ENCODE measurements at places on chromosomes 4 and X.

GRCh38 chrX:20347481-20347880 is 80.8 kb upstream of the RPS6KA3 start:
- no peak for ATAC-seq

DNA sequence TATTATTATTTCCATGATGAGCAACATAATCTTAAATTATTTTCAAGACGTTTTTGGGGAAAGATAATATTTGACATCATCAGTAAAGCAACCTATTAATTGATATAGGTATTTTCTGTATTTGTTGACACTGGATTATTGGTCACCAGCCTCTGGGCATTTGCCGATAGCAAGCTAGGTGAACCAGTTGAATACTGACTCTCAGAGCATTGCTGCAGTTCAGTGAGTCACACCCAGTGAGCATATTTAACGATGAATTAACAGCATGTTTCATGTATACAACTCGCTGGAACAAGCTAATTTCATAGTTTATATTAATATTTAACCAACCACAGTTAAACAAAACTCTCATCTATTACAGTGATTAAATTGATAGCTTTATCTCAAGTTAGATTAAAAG is 1006.0 kb upstream of the DIAPH2 start:
- ATAC-seq, result peak; percentile 74

GRCh38 chrX:2351999-2352995 is 148.5 kb downstream of the DHRSX start:
- ATAC-seq, result no peak

DNA sequence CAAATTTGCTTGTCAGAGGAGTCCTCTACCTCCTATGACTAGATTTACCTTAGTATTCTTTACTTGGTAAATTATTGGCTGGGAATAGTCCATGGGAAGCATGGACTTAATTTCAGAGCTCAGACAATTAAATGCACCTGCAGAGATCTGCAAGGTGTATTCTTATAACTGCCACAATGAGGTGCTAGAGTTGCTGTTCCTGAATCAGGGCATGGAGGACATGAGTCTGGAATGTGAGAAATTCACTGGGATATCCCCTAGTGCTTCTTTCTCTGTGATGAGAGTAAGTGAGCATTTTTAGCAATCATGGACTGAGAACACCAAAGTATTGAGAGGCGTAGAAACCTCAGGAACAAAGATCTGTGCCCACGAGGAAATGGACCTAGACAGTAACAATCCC is 32.9 kb upstream of the GRID2 start:
- no peak for ATAC-seq

DNA sequence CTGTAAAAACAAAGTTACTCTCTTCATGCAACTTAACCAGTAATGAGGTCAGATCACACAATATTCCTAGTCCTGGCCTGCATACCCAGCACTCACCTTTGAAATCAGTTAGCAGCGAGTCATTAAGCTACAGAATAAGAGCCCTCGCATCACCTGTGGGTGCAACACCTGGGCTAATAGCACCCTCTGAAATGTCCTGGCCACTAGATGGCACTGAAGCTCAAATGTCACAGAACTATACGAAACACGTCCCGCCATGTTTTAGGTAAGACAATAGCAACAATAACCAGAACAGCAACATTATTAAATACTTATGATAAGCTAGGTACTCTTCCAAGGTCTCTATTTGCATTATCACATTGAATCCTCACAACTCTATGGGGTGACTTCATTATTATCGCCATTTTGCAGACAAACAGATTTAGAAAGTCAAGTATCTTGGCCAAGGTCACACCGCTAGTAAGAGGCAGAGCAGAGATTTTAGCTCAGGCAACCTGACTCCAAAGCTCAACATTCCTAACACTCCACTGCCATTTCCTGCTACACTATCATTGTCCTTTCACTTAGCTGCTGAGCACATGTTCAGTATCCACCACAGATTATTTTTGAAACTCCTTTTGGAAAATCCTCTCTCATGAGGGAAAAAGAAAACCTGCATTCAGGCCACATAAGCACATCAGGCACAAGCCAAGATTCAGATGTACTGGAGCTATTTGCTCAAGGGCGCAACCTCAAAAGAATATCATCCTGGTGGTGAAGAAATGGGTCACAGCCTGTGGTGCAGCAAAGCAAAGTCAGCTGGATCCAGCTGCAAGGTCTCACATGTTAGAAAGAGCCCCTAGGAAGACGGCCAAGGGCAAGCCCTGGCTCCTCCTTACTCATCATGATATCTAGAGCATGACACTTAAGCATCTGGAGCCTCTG is 59.5 kb upstream of the KDR start:
- peak; percentile 74 for ATAC-seq

Measured in esophagus mucosa (tissue), 1 donor.